T47D (cell line): ENCODE measurements at places on chromosomes 6 and 20.

GRCh38 chr20:34403063-34403827, 40.2 kb downstream of the ITCH start:
- DNase-seq: no peak

GRCh38 chr6:3843379-3844096, 5.6 kb upstream of the FAM50B start:
- no peak for DNase-seq

GRCh38 chr6:122042380-122042779, 357.1 kb upstream of the HSF2 start:
- no peak for DNase-seq

DNA sequence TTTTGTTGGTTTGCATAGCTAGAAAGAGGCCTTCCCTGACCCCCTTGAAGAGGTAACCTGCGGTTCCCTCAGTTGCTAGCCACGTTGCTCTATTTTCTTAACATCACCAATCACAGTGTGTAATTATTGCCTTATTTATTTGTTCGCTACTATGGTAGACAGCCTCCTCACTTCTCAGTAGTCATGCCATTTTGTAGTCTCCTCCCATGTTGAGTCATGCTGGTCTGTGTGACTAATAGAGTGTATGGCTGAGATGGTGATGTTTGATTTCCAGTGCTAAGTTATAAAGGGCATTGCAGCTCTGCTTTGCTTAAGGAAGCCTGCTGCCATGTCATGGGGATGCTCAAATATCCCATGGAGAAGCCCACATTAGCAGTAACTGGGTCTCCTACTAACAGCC, 236.6 kb upstream of the CHD6 start:
- no peak for DNase-seq

DNA sequence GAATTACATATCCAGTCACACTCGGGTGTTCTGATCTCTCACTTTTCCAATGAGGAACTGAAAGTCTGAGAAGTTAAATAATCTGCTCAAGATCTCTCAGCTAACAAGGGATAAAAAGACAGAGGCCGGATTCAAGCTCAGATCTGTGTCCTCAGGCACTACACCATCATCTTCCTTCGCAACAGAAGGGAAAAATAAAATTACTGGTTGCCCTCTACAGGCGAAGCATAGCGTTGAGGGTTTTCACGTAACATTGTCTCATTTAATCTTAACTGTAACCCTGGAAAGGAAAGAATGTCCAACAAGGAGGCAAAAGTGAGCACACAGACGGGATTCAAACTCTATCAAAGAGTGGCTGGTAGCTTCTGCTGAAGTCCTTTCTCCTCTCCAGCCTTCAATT, 67.8 kb upstream of the ANKEF1 start:
- DNase-seq: peak; percentile 23

- no peak for DNase-seq
Observed at GRCh38 chr6:27593861-27594260, 121.0 kb upstream of the ZNF184 start.

DNA sequence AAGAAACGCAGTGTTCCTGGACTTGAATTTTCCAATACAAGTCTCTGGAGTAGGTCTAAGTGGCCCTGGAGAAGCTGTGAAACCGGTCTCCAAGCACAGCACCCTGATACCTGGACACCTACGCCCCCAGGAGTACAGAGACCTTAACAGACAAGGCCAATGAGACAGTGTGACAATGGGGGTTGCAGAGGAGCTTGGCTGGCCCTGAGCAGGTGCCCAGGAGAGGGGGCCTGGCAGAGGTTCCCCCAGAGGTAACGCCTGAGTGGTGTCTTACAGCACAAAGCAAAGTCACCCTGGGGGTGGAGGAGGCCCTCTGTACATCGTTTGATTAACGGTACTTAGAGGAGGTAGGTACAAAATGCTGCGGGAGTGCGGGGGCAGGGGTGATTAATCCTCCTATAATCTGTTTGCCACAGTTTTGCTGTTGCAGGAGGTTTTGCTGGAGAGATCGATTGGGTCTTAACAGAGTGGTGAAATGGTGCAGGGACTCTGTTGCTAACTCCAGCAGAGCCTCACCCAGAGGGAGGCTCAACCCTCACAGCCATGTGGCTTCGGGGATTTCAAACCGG, 37.3 kb upstream of the APCDD1L start:
- DNase-seq: no peak
